ENCODE measurements at places on chromosomes 16 and 17.

DNA sequence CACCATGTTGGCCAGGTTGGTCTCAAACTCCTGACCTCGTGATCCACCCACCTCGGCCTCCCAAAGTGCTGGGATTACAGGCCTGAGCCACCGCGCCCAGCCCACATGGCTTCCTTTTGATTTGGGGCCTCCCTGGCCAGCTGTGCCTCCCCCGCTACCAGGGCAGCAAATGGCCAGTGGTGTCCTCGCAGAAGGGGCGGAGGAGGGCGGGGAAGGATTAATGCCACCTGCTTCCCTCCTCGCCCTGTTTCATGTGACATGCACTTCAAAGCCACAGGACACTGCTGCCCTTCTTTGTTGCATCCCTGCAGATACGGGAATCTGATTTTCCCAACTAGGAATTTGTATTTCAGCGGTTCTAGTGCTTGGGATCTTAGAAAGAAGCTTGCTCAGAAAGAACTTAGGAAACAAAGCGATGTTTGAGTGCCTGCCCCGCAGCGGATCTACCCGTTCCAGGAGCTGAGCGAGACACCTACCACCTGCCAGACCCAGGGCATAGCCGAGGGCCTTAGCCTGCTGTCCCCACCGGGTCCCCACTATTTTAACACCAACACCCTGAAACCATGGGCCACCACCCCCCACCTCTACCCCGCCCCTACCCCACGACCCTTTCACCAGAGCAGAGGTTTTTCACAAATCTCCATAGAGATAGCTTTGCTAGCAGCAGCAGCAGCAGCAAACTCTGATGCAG is 37.7 kb upstream of the CCDC182 start:
- H3K36me3 ChIP-seq, result no peaks in the 10 kb centered on the region
- H3K27me3 ChIP-seq, result no peaks in the 10 kb centered on the region
- no peak overlapping the region for H3K4me3 ChIP-seq

GRCh38 chr17:16439303-16439791 is 24.0 kb downstream of the TRPV2 start:
- H3K4me1 ChIP-seq, result peaks cover 54% of the 10 kb centered on the region
- H3K27ac ChIP-seq, result peak overlapping the region; percentile 90
- no peak for DNase-seq
- H3K4me3 ChIP-seq, result peak overlapping the region; percentile 62
- no peaks in the 10 kb centered on the region for H3K27me3 ChIP-seq

DNA sequence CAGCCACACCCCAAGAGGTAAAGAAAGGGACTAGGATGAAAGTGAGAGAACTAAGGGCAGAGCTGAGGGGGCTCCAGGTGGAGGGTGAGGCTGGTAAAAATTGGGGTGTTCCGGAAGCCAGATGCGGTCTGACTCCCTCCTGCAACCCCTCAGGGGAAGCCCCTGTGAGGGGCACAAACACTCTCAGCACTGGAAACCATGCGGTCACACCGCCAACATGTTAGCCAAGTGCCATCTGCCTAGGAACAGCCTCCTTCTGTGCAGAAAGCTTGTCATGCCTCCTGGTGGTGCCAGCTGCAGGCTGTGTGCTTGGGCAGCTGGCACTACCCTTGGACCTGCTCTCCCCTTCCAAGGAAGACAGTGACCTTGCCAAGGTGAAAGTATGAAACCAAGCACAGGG is 83.5 kb upstream of the RPL38 start:
- no peak overlapping the region for H3K4me3 ChIP-seq
- H3K36me3 ChIP-seq, result no peaks in the 10 kb centered on the region
- no peaks in the 10 kb centered on the region for H3K27me3 ChIP-seq
- H3K4me1 ChIP-seq, result no peaks in the 10 kb centered on the region

DNA sequence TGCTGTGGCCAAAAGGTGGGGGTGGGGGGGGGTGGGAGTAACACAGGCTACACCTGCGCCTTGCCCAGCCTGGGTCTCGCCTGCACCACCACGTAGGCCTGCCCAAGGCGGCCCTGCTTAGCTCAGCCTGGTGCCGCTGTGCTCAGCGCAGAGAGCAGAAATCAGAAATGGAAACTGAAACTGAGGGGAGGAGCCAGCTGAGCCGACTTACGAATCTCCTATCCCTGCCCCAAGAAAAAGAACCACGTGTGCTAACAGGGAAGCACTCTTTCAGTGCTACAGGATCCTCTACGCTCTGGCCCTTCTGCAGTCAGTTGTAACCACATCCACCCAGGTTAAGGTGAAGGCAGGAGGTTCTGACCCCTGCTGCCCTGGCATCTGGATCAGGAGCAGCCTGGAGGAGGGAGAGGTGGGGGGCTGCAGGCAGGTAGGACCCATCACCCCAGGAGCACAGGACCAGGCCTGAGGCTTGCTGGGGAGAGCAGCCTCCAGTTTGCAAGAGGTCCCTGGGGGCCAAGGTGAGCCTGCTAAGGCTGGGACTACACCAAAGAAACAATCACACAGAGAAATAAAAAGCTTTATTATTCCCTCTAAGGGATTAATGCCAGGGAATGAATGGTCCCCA is at the start of gene DHX58:
TSS of gene DHX58 (minus strand) at position 163 of the 625 bp plus-strand sequence. CDS start 822 bp downstream, outside the sequence.
- H3K36me3 ChIP-seq, result peaks cover 37% of the 10 kb centered on the region
- H3K4me1 ChIP-seq, result peaks cover 20% of the 10 kb centered on the region
- H3K4me3 ChIP-seq, result peak within 1 kb of the TSS; percentile 57
- peak within 1 kb of the TSS; percentile 97 for H3K27ac ChIP-seq

DNA sequence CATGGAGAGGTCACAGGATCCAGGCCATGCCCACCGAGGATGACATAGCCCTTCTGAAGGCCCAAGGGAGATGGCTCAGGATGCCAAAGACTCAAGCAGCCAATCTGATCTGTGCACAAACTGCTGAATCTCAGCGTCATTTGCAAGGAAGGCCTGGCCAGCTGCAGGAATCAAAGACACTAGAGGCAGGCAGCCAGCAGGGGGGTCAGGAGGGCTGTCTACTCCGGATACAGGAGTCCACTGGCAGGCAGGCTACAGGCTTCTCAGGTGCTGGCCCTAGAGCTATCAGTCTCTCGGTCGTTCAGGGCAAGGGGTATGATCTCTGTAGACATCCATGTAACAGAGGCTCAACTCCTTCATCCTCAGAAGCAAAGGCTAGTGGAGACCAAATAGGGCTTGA is 1735.3 kb downstream of the TP53TG3F start:
- no peaks in the 10 kb centered on the region for H3K36me3 ChIP-seq
- H3K27ac ChIP-seq, result no peak overlapping the region
- no peak for DNase-seq
- no peaks in the 10 kb centered on the region for H3K27me3 ChIP-seq

Data from upper lobe of left lung (tissue), 6 donors.